ENCODE measurements at places on chromosomes 2 and 18.
A peak's percentile ranks its signal among the peaks of the same experiment; 100 is the strongest.

GRCh38 chr2:214412679-214413078 is 1.8 kb downstream of the VWC2L start:
- no peak for DNase-seq

DNA sequence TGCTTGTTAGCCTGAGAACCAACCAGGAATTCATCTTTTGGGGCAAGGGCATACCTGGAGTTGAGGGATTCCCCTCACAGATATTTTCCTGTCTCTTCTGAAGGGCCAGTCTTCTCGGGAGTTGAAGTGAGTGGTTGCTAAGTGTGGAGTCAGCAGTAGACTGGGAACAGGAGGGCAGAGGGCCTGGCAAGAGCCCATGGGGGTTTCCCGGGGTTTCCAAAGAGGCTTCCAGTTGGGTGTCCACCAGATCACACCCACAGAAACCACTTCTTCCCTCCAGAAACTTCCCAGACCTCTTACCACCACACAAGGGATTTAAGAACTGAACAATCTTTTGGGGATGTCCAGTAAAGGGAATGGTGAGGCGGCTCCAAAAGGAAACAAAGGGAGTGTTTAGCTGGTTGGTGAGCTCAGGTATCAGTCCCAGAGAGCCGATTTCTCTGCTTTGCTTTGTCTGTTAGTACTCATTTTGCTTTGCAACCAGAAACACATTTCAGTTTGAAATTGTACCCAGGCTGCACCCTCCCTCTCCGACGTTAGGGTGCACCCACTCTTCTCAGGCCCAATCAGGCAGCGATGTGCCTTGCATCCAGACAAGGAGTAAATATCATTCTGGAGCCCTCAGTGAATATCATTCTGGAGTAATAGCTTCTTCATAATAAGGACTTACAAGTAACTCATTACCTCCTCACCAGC is 47.5 kb upstream of the SPATS2L start:
- DNase-seq, result no peak

GRCh38 chr18:74597034-74597661 is 522 bp upstream of the ZNF407 start:
- DNase-seq, result peak; percentile 45

DNA sequence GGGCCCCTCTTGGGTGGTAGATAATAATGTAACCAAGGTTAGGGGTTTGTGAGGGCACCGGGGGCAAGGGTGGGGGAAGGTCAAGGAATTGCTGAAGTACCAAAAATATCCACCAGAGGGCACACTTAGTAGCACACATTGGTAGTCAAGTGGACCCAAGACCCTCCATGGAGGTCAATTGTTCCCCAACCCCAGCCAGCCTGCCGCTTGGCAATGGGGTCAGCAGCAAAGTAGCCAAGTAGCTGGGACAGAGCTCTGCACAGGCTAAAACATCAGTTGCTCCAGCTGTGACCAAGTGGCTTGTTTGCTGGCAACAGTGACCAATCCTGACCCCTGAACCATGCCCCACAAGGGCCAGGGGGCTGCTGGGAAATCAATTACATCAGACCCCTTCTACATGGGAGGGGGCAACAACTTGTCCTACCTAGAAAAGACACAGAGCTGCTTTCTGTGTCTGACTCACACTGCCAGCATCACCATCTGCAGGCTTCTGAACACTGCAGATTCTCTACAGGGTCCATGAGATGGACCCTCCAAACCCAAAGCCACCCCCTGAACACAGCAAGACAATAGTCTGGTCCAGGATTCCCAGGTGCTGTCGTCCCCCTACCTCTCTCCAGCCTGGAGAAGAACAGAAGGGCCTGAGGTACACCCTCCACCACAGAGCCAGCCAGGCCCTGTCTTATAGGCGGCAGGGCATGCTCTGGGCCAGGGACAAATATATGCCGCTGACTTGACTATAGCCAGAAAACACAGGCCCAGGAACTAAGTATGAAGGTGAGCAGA is 76.0 kb downstream of the EMX1 start:
- DNase-seq, result no peak

GRCh38 chr18:395456-396250 is 104.8 kb downstream of the COLEC12 start:
- no peak for DNase-seq

DNA sequence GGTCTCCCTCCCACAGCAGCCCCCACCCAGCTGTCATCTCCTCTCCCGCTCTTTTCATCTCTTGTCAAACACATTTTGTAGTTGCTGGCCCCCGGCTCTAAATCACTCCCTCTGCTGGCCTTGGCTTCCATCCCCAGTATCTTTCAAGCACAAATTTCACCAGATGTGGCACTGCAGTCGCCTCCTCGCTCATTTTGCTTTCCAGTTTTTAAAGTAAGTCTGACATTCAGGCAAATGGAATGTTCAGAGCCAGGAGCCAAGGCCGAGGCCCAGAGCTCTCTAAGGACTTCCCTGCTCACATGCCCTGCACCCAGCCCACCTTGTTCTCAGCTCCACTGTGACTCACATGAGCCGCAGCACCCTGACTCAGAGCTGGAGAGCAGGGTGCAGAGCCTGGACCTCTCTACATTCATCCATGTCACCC is 158.4 kb downstream of the GALNT14 start:
- DNase-seq, result no peak

DNA sequence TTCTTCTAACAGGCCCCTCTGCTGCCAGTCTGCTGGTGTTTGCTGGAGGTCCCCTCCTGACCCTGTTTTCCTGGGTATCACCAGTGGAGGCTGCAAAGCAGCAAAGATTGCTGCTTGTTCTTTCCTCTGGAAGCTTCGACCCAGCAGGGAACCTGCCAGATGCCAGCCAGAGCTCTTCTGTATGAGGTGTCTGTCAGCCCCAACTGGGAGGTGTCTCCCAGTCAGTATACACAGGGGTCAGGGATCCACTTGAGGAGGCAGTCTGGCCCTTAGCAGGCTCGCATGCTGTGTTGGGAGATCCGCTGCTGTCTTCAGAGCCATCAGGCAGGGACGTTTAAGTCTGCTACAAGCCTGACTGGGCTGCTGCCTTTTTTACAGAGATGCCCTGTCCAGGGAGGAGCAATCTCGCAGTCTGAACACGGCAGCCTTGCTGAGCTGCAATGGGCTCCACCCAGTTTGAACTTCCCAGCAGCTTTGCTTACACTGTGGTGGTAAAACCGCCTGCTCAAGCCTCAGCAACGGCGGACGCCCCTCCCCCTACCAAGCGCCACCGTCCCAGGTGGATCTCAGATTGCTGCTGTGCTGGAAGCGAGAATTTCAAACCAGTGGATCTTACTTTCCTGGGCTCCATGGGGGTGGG is 29.9 kb downstream of the CHCHD5 start:
- DNase-seq, result no peak

- no peak for DNase-seq
Measured at GRCh38 chr18:79309614-79310358, 85.9 kb upstream of the NFATC1 start.

- no peak for DNase-seq
Measured at GRCh38 chr2:37742286-37742685, 70.8 kb upstream of the CDC42EP3 start.

- DNase-seq, result no peak
Measured at GRCh38 chr18:58991167-58991798, 126.6 kb downstream of the ZNF532 start.

- DNase-seq, result no peak
Measured at GRCh38 chr2:42092084-42092996, 44.5 kb downstream of the PKDCC start.

GRCh38 chr2:192513575-192513974 is 318.8 kb upstream of the TMEFF2 start:
- DNase-seq, result no peak

DNA sequence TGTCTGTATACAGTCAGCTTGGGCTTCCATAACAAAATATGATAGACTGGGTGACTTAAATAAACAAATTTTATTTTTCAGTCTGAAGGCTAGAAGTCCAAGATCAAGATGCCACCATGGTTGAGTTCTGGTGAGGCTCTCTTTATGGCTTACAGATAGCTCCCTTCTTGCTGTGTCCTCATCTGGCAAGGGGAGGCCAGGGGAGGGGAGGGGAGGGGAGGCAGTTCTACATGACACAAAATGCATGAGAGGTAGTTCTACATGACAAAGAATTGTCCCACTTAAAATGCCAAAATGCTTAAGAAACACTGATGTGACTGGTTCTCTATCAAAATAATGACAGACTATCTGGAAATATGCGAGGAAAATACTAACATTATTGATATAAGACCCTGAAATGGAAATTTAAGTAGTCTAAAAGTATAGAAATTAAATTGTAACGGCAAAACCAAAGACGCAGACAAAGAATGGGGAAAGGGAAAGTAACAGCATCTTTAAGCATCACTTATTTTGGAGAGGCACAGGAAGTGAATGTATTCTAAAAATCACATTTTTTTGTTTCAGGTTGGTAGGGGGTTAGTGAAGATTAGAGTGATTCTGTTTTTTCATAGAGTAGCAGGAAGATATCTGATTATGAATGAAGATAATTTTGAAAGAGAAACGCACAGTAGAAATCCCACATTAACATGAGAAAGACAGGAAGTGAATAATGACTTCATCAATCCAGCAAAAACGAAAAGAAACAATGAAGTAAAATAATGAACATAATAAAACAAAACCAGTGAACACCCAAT is 131.4 kb downstream of the STRN start:
- DNase-seq, result no peak

- no peak for DNase-seq
Measured at GRCh38 chr2:127012868-127013267, 94.1 kb downstream of the BIN1 start.

DNA sequence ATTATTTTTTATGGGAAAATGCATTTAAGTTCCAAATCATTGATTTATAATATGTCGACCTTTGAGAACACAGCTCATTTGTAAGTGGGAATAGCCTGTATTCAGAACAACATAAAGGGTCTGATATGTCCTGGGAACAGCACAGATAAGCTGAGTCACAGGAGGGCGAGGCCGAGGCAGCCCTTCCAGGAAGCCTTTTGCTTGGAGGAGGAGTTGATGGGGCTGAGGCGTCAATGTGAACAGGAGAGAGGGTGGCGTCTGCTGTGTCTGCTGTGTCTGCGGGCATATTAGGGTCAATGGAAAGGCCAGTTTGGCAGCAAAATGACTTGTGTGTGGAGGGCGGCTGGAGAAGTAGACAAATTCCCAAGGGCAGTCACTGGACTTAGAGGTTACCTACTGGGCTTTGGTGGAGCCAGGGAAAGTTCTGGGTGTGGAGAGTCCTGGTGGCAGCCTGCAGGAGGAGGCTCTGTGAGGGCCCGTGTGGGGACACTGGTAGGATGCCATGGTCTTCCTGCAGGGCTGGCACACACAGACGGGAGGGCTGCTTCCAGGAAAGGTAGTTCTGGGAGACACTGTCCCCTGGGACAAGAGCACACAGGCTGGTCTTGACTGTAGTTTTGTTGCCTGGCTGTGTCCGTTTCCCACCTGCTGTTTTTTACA is 128.1 kb downstream of the GLI2 start:
- no peak for DNase-seq

GRCh38 chr18:63775166-63775730 is at the start of gene SERPINB7:
TSS of gene SERPINB7 (plus strand) at chr18:63775418. CDS start at chr18:63782373, 6,955 bp downstream.
- no peak for DNase-seq

DNA sequence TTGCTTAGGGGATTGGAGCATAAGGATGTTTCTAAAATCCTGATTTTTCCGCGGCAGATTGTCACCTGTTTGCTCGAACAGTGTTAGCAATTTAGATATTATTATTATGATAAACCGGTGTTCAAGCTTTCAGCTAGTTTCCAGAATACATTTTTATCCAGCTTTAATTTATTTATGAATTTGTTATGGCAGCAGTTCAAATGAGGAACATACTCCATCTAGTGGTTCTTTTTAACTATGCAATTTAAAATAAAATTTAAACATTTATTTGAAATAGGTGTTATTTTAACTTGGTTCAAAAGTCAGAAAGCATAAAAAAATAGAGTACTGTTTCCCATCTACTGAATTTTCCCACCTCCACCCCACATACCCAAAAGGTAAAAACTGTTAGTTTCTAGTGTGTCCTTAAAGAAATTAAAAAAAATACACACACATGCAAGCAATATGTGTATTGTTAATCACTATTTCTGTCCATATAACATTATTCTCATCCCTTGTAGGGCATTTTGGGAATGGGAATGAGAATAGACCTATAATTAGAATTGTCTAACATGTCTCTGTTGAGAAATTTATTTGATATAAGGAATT is 23.2 kb downstream of the ACOXL start:
- no peak for DNase-seq

GRCh38 chr2:72914206-72914559 is 3.1 kb upstream of the EMX1 start:
- no peak for DNase-seq

DNA sequence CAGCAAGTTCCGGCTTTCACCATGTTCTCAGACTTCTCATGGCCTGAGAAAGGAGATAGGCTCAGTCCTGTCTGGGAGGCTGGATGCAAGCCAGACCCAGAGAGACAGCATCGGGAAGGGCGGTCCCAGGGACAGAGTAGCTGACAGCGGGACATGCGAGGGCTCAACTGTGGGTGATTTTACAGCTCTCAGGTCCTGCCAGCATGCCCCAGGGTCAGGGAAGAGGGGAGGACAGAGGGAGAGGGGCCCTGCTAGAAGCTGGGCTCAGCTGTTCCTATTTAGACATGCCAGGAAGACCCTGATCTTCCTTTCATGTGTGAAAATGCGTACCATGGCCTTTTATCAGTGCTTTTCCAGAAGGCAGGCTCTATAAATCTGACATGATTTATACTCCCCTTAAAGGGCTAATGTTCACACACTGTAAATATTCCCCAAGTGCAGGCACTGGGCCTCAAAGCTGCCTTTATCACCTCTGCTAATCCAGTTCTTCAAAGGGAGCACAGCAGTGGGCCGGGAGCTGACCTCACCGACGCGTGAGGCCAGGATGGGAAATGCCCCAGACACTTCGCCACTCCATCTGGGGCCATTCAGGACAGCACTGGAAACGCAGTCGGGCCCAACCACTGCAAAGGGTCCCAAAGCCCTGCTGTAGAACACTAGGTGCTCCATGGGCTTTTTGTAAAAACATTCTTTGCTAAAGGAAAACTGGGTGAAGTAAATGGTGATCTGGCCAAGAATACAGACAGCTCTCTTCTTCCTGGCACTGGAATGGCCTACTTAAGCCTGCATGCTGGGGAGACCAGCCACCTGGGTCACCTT is 96.1 kb upstream of the LMAN1 start:
- no peak for DNase-seq

- no peak for DNase-seq
Measured at GRCh38 chr2:40485318-40485717, 33.4 kb upstream of the SLC8A1 start.

- no peak for DNase-seq
Measured at GRCh38 chr18:51361130-51361860, 163.8 kb upstream of the MEX3C start.

- no peak for DNase-seq
Measured at GRCh38 chr2:128421861-128422311, 103.2 kb upstream of the HS6ST1 start.

- no peak for DNase-seq
Measured at GRCh38 chr2:1769703-1770422, 25.5 kb upstream of the PXDN start.

DNA sequence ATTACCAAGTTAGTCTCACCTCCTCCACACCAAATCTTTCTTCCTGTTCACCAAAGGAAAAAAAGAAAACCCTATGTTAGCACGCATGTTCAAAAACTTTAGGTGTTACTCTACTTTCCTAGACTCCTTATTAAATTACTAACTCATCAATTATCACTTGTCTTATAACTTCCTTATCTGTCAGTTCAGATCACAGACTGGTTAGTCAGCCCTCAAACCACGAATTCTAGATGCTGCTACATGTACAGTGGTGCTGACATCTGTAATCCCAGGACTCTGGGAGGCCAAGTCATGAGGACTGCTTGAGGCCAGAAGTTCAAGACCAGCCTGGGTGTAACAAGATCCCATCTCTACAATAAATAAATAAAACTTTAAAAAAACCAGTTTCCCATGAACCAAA is 3.5 kb downstream of the YWHAQ start:
- no peak for DNase-seq

GRCh38 chr2:98009887-98010760 is 14.4 kb upstream of the TMEM131 start:
- DNase-seq, result no peak

- DNase-seq, result no peak
Measured at GRCh38 chr18:3256693-3257626, 5.0 kb upstream of the MYL12B start.

Data from DMS 273 treated with DMSO at 0.1 percent for 48 hours (cell line).